Lung (tissue), 17 donors: ENCODE measurements at places on chromosomes 11 and 22. TPM values are rescaled to one million over a fixed set of nuclear protein-coding genes. Genes with fewer than 3 reads are reported as not detected.

DNA sequence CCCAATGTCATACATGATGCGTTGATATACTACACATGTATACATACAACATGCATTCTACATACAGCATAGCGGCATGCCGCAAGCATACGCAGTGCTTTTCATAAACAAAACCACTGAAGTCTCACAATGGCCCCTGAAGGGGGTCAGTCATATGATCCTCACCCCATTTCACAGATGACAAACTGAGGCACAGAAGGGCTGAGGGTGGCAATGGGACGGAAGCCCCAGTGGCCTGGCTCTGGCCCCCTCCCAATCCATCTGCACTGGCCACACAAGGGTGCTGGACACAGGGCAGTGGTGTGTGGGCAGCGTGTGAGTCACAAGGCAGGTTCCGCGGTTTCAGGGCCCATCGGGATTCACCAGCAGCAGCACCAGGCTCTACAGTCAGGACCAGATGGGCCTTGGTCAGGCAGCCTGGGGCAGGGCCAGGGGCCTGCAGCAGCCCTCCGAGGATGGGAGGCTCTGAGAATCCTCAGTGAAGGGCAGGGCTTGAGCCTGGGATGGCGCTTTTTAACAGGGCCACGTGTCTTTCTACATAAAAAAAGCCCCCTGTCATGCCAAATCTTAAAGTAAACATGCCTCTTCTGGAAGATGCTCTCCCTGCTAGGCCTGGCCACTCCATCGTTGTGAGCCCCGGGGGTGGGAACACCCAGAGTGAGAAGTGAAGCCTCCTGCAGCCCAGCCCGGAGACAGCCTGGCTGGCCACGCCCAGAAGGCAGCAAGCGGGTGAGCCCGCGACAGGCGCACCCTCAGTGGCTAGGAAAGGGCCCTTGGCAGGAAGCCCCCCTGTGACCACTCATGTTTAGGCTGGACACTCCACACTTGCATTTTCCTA lies 206.5 kb downstream of the CTTN start:
- no peaks in the 10 kb centered on the region for H3K36me3 ChIP-seq
- no peak overlapping the region for H3K27ac ChIP-seq
- H3K4me1 ChIP-seq, result peaks cover 3% of the 10 kb centered on the region
- DNase-seq, result no peak
- no peaks in the 10 kb centered on the region for H3K27me3 ChIP-seq
- H3K4me3 ChIP-seq, result peak overlapping the region; percentile 10

DNA sequence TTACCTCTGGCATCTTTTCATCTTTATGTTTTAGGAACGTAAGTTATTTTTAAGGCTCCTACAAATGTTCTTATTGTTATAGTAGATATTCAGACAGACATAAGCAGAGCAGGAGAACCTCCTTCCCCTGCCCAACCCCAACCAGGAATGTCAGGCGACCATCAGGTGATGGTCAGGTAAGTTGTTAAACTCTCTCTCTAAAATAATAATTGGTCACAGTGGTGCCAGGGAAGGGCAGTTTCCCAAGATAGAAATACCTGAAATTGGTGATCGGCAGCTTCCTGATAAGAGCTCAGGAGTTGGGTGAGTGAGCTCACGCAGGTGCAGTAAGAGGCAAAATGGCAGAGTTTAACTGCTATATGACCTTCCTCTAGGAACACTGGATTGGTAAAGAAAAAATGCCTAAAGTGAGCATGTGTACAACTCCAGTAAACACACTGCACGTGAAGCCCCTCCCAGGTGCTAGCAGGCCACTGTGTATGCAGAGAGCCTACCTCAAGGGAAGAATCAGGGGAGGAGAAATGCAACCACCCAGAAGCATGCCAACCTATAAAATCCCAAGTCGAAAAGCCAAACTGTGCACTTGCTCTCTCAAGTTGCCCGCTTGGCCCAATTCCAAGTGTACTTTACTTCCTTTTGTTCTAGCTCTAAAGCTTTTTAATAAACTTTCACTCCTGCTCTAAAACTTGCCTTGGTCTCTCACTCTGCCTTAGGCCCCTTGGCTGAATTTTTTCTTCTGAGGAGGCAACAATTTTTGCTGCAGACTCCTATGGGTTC lies 273.9 kb downstream of the SBF2 start:
- no peak overlapping the region for H3K27ac ChIP-seq
- H3K4me3 ChIP-seq, result no peak overlapping the region
- no peaks in the 10 kb centered on the region for H3K36me3 ChIP-seq

H19 gene
- 49.1 TPM for total RNA-seq

DNA sequence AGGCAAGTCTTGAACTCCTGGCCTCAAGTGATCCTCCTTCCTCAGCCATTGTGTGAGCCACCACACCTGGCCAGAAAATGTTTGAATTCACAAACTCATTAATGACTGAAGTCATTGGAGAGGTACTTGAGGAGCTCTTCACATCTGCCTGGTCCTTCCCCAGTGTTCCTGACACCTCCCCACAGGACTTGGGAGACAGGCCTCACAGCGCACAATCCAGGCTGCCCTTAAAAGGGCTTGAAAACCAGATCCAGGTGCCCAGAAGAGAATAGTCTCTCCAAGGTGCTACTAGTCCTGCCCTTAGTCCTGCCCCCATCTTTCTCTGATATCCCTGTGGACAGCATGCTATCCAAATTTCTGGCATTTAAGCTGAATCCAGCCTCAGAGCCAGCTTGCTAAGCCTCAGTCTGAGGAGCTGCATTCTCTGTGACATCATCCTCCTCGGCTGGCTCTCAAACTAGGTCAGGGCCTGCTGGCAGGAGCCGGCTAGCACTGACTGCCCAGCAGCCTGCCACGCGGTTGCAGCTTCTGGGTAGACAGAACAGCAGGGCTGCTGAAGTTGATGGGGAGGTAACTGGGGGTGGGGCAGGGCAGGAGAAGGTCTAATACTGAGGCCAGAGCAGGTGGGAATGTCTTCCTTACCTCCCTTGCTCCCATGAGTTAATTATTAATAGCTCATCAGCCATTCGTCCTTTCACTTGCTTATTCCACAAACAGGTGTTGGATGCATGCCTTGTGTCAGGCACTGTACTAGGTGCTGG lies 35.3 kb upstream of the NECTIN1 start:
- no peak overlapping the region for H3K4me3 ChIP-seq
- no peak overlapping the region for H3K27ac ChIP-seq
- DNase-seq, result peak; percentile 28
- H3K4me1 ChIP-seq, result no peaks in the 10 kb centered on the region

- H3K4me1 ChIP-seq, result no peaks in the 10 kb centered on the region
- H3K36me3 ChIP-seq, result no peaks in the 10 kb centered on the region
- H3K4me3 ChIP-seq, result no peak overlapping the region
- H3K27ac ChIP-seq, result no peak overlapping the region
- no peak for DNase-seq
Observed at GRCh38 chr11:22405377-22405776, 67.2 kb downstream of the SLC17A6 start.

- no peaks in the 10 kb centered on the region for H3K36me3 ChIP-seq
- no peaks in the 10 kb centered on the region for H3K4me1 ChIP-seq
- H3K27ac ChIP-seq, result no peak overlapping the region
- no peak overlapping the region for H3K4me3 ChIP-seq
Observed at GRCh38 chr22:44461614-44462013, 36.4 kb downstream of the RTL6 start.

DNA sequence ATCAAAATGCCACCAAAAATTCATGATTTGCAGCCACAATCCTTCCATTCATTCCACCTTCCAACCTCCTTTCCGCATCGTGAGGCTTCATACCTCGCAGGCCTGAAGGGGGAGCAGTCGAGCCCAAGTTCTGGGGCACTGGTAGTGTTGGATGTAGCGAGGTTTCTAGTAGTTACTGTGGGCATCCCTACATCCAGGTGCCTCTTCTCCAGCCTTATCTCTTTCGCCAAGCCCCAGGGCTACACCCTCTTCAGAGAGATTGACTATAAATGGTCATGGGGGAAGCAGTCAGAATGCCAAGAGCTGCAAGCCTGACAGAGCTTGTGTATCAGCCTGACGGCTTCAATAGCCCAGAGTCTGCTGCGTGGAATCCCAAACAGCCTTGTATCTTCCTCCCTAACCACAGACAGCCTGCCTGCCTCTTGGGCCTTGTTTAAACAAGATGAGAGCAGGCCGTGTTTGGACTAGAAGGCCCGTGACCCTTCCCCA lies 28.9 kb downstream of the CLMP start:
- no peaks in the 10 kb centered on the region for H3K4me1 ChIP-seq
- H3K27ac ChIP-seq, result peak overlapping the region; percentile 60
- DNase-seq, result peak; percentile 64
- H3K27me3 ChIP-seq, result no peaks in the 10 kb centered on the region
- no peak overlapping the region for H3K4me3 ChIP-seq

GRCh38 chr22:50027639-50028537 lies 15.3 kb upstream of the IL17REL start:
- no peak overlapping the region for H3K4me3 ChIP-seq
- no peak for DNase-seq
- no peaks in the 10 kb centered on the region for H3K4me1 ChIP-seq
- no peak overlapping the region for H3K27ac ChIP-seq
- H3K27me3 ChIP-seq, result peaks cover 5% of the 10 kb centered on the region
- no peaks in the 10 kb centered on the region for H3K36me3 ChIP-seq

DNA sequence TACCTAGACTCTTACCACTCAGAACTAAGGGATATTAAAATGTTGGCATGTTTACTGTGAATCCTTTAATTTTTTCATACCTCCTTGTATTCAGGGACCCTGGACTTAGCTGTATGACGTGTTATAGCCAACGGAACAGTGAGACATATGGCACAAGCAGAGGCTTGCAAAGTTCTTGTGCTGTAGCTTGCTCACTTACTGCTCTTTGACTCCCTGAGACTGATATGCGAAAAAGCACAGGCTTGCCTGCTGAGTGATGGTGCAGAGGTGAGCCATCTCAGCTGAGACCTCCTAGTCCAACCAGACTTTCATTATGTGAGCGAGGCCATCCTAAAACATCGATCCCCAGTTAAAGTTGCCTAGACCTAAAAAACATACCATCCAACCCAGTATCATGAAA lies 811.0 kb downstream of the METTL15 start:
- no peaks in the 10 kb centered on the region for H3K4me1 ChIP-seq
- H3K27ac ChIP-seq, result no peak overlapping the region
- H3K36me3 ChIP-seq, result no peaks in the 10 kb centered on the region
- DNase-seq, result no peak
- H3K27me3 ChIP-seq, result no peaks in the 10 kb centered on the region

ELFN2 gene
- total RNA-seq, result 1.5 TPM

EMSY gene
- 59.3 TPM for total RNA-seq

DNA sequence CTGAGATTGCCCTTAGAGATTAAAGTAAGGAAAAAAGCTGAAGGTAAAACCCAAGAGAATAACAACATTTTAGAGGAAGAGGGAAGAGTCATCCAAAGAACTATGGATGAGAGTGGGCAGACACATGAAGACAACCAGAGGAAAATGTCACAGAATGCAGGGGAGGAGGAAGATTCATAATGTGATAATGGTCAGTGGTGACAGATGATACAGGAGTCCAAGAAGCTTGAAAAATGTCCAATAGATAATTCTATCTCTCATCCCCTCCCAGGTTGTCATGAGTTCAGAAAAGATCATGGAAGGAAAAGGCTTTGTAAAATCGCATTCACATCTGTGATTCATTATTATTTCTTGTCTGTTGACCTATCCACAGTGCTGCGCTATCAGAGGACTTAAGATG lies 282.3 kb upstream of the CCDC90B start:
- H3K36me3 ChIP-seq, result no peaks in the 10 kb centered on the region
- no peak overlapping the region for H3K27ac ChIP-seq
- H3K4me3 ChIP-seq, result no peak overlapping the region
- H3K27me3 ChIP-seq, result no peaks in the 10 kb centered on the region
- DNase-seq, result no peak

MS4A6E gene
- 2.6 TPM for total RNA-seq

DNA sequence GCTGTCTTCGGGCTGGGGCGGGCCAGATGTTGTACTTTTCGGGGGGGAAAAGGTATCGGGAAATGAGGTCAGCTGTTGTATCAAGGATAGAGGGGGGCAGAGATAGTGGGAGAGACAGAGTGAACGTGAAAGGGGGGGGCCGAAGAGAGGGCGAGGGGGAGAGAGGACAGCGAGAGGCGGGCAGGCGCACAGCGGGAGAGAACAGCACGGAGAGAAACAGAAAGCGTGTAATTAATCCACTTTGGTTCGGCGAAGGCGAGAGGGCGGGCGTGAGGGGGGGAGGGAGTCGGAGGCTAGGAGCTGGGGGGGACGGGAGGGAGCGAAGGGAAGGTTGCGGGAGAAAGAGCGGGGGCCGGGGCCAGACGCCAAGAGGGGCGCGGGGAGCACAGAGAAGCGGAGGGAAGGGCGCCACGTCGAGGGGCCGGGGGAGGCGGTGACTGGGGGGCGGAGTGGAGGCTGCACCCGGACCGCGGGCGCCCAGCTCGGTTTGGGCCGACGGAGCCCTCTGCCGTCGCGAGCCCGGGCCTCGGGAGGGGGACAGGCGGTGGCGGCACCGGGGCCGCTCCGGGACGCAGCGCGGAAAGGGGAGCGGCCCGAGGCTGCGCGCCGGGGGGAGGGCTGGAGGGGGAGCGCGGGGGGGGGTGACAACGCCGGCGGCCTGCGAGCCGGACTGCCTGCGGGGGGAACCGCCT lies 612 bp downstream of the IGF2 start:
- H3K36me3 ChIP-seq, result no peaks in the 10 kb centered on the region
- H3K27ac ChIP-seq, result no peak overlapping the region
- no peak overlapping the region for H3K4me3 ChIP-seq
- peaks cover 12% of the 10 kb centered on the region for H3K4me1 ChIP-seq
- H3K27me3 ChIP-seq, result peaks cover 44% of the 10 kb centered on the region

GRCh38 chr11:94974178-94974577 lies 669 bp downstream of the KDM4D start:
- no peak overlapping the region for H3K4me3 ChIP-seq
- no peak for DNase-seq
- H3K27me3 ChIP-seq, result no peaks in the 10 kb centered on the region
- H3K4me1 ChIP-seq, result peaks cover 8% of the 10 kb centered on the region
- H3K27ac ChIP-seq, result no peak overlapping the region

PKDREJ gene
- 0.03 TPM for total RNA-seq

DNA sequence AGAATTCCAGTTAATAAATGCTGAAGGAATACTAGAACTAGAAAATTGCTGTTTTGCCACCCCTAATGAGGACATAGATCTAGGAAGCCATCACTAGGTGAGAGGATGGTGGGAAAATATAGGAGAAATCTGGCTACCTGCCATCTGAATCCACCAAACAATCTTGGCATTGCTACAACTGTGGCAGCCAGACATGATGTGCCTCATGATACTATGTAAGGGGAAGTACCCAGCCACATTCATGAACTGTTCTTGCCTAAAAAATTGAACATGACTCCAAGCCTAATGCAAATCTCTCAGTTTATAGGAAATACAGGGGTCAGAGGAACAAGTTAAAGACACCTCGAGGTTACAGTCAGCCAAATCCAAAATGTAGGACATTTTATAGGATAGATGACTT lies 72.8 kb downstream of the SFI1 start:
- peaks cover 8% of the 10 kb centered on the region for H3K36me3 ChIP-seq
- no peak overlapping the region for H3K27ac ChIP-seq
- no peaks in the 10 kb centered on the region for H3K4me1 ChIP-seq
- DNase-seq, result no peak

- H3K36me3 ChIP-seq, result no peaks in the 10 kb centered on the region
- H3K27me3 ChIP-seq, result no peaks in the 10 kb centered on the region
- H3K4me3 ChIP-seq, result no peak overlapping the region
- peak; percentile 70 for DNase-seq
Observed at GRCh38 chr22:32531931-32532819, 57.6 kb downstream of the FBXO7 start.

- H3K27ac ChIP-seq, result no peak overlapping the region
- H3K4me3 ChIP-seq, result no peak overlapping the region
- H3K36me3 ChIP-seq, result peaks cover 27% of the 10 kb centered on the region
- DNase-seq, result no peak
Observed at GRCh38 chr11:3823762-3824506, 15.6 kb downstream of the PGAP2 start.
